Cardiac fibroblast (primary cell): ENCODE measurements at places on chromosomes 1 and 21.

GRCh38 chr1:2353551-2354438, 37.6 kb downstream of the MORN1 start:
- no peak for DNase-seq

DNA sequence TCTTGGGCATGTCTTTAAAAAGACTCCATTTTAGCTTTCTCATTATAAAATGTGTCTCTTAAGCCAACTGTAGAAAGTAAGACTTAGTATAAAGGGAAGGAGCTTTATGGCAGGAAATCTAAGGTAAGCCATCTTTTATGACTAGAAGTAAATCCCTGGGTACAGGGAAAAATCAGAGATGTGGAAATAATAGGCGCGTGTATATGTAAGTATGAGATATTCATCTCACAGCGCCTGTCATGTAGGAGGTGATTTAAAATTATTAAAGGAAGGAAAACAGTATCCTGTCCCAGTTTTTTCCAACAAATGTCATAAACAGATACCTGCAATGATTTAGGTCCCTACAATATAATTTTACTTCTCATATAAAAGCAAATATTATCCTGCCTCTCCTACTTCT, 35.0 kb upstream of the IRF2BP2 start:
- no peak for DNase-seq

GRCh38 chr1:160049101-160049500, 17.3 kb upstream of the PIGM start:
- DNase-seq = no peak

DNA sequence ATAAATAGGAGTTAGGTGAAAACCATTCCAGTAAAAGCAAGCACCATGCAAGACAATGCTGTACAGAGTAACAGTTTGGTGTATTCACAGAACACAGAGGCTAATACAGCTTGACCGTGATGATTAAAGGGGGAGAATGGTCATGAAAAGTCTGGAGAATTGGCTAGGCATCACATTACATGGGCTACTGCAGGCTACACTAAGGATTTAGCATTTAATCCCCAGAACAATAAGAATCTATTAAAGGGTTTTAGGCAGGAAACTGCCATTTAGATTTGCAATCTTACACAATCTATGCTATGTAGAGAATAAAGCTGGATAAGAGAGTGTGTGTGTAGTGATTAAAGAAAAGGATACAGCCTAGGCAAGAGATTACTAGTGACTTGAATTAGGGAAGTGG, 30.6 kb downstream of the HFM1 start:
- no peak for DNase-seq

GRCh38 chr1:245298781-245299180, 144.0 kb downstream of the KIF26B start:
- DNase-seq = no peak

GRCh38 chr1:177585302-177586220, 384.3 kb downstream of the SEC16B start:
- DNase-seq = no peak

DNA sequence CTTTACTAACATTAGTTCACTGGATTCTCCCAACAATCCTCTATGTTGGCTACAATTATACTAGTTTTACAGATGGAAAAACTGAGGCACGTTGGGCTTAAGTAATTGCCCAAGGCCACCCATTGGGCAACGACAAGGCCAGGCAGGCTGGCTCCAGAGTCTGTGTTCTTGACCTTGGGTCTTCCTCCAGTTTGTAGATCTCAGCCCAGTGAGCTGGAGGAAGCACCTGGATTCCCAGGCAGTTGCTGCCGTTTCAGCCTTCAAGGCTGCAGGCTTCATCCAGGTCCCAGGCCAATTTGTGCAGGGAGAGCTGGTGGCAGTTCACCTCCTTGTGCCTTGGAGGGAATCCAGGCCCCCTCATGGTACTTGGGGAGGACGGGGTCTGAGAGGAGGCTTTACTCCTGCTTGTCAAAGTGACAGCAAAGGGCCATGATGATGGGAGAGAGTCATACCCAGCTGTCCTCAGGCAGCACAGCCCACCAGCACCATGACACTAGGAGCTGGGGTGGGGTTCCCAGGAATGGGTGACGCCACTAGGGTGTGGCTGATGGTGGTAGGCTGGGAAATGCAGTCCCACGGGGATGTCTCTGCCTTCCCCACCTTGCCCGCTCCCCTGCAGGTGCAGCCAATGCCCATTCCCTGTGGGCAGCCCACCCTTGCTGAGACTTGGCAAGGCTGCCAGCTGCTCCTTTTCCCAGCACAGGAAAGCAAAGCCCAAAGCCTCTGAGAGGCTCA, 27.1 kb downstream of the PKP1 start:
- DNase-seq = no peak

DNA sequence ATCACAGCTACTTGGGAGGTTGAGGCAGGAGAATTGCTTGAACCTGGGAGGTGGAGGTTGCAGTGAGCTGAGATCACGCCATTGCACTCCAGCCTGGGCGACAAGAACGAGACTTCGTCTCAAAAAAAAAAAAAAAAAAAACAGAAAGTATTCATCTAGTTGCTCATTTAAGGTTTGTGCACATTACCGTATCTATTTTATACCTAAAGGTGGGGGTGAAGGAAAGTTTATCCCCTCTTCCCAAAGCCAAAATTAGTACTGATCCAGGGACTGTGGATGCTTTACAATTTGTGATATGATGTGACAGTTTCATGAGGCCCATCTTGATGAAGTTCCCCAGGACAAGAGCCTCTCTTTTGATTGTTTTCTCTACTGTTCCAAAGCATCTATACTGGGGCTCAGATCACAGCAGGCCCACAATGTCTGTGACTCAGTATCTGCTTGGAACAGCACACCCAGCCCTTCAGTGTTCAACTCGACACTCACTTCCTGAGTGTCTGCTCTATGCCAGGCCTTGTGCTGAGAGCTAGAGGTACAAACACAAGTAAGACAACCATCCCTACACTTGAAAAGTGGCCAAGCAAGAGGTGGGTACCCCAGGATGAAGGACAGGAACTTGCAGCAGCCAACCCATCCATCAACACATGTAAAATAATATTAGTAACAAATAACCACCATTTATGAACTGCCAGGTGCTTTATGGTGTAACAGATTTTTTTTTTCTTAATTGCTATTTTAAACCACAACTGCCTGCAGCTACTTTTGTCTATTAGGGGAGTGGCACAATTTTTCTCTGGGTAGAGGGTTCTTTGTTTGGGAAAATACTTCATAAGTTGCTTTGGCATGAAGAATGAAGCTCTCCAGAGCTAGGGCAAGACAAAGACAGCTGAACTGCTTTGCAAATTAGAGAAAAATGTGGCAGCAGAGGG, 29.0 kb upstream of the KHDRBS1 start:
- peak; percentile 70 for DNase-seq

DNA sequence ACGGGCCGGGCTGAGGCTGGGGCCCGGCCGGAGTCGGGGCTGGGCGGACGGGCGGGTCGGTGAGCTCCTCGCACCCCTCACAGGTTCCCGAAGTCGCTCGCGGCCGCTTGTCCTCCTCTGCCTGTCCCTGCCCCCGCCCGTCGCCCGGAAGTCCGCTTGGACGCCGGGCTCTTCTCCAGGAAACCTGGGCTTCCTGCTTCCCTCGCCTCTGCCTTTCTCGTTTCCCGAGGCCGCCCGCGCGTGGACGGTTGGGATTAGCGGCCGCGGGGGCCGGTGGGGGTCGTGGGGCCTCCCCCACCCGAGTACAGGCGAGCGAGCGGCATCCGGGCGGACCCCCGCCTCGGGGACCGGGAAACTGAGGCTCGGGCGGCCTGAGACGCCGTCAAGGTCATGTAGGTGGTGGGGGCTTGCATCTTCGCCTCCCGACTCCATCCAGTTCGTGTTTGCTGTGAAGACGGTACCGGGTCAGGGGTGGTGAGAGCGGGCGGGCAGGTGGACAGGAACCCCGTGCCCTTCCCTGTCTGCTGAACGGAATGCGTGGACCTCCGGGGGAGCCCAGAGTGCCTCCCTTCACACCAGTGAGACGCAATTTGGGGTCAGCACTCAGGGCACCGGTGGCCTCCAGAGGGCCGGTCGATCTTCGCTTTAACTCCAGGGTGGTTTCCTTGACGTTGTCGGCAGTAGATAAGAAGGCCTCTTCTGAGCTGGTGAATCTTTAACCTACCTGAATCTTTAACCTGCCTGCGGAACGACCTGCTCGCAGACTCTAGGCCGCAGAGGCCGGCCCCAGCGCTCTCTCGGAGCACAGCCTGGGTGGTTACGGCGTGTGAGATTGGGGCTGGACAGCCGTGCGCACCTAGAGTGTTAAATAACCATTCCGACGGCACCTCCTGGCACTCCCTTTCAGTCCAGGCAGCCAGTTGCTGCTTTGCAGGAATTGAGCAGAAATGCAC, 686 bp downstream of the ARF1 start:
- peak; percentile 43 for DNase-seq

DNA sequence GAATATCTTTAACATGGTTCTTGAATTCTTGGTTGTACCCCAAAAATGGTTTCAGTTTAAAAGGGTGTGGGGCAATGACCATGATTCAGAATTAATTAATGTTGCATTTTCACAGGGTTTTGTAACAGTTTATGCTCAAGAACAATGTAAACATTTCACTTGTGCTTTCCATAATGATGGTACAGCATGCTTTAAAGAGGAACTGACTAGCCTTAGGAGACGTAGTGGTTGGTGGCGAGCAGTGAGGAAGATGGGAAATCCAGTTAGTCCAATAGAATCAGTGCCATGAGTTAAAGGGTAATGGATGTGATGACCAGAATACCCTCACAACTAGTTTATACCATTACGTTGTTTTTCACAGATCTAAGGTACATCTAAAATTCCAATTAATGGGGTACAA, 138.0 kb downstream of the HS2ST1 start:
- no peak for DNase-seq

DNA sequence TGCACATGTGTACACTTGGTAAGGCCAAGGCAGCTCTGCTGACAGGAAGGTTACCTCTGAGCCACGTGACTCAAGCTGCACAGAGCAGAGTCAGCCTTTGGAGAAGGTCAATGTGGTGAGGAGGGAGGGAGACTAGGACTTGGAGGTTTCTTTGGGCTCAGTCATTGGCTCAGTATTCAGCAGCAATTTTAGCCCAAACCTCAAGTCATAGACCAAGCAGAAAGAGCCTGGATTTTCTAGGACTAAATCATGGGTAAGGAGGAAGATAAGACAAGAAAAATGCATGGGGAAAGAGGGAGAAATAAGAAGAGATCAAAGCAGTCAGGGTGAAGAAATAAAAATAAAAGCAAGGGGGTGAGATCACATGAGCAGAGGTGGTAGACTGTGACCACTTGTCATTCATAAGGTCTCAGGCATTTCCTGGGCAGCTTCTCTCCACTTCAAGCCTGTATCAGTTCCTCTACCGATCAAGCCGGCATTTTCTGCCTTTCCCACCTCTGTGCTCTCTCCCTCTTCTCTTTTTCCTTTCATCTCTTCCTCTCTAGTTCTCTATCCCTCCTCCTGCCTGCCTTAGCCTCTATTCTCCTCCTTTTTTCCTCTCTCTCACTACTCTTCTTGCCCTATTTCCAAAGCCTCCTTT, 51.7 kb upstream of the DUSP10 start:
- no peak for DNase-seq

GRCh38 chr1:40421431-40422384, 28.6 kb upstream of the ZFP69B start:
- peak; percentile 64 for DNase-seq

DNA sequence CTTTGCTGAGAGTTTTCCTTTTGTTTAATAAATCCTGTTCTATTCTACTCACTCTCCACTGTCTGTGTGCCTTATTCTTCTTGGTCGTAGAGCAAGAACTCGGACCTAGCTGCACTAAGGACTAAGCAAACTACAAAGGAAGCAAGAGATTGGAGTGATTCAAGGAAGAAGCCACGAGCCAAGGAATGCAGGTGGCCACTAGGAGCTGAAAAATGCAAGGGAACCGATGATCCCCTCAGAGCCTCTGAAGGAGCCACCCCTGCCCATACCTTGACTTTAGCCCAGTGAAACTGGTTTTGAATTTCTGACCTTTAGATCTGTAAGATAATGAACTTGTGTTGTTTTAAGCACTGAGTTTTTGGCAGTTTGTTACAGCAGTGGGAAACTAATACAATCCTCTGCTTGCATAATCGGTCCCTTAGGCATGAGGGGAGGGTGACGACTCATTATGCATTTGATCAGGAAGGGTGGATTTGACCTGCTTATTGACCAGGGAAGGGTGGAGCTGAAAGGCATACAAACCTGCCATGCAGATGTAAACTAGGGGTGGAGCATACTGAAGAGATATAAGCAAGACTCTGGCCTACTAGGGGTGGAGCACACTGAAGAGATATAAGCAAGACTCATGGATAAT, 6.2 kb upstream of the CA6 start:
- peak; percentile 58 for DNase-seq

DNA sequence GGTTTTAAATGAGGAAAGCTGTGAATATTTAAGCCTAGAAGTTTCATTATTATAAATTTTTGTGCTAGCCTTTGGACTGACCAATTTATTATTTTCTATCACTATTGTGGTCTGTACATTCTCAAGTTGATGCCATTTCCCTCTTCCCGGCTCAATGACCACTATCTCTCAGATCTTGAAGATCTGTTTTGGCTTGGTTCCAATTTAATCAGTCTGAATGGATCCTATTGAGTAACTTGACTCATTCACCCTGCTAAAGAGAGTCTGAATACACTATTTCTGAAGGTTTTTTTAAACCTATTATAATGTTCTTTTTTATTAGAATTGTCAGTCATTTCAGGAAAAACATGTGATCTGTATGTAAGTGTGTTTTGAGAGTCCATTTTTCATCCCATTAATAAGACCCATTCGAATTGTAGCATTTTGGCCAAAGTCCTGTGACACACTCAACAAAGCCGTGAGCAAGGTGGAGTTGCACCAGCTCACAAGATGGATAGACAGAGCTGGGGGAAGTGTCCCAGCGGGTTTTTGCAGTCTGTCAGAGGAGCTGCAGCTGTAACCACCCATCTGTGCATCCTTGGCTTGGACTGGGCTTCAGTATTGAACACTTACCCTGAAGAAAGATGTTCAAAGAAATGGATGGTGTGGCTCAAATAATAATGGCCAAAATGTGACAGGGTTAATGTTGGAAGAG, 145.6 kb downstream of the NFIA start:
- no peak for DNase-seq

GRCh38 chr1:3620708-3621107, 4.1 kb upstream of the TPRG1L start:
- no peak for DNase-seq

- no peak for DNase-seq
These were observed 14.6 kb downstream of the MAEL start for GRCh38 chr1:167003711-167004110.

- no peak for DNase-seq
These were observed 2.2 kb upstream of the C1orf167 start for GRCh38 chr1:11759791-11760190.

GRCh38 chr1:24286246-24287010, 32.7 kb upstream of the GRHL3 start:
- DNase-seq = no peak

GRCh38 chr1:202856014-202856413, 32.9 kb downstream of the RABIF start:
- DNase-seq = no peak

GRCh38 chr1:93685918-93686317, 4.3 kb upstream of the BCAR3 start:
- no peak for DNase-seq

- no peak for DNase-seq
These were observed 5.8 kb upstream of the RUNX3 start for GRCh38 chr1:24935615-24936484.

- DNase-seq = peak; percentile 41
These were observed 54.7 kb downstream of the UMODL1 start for GRCh38 chr21:42125571-42126544.
